ENCODE measurements at places on chromosomes 2 and 18.

- DNase-seq, result no peak
These were observed 36.9 kb downstream of the CRACDL start for GRCh38 chr2:98899041-98899702.

GRCh38 chr2:159131914-159132281 is 154.6 kb downstream of the WDSUB1 start:
- no peak for DNase-seq

- DNase-seq, result no peak
These were observed 5.7 kb downstream of the PTPRM start for GRCh38 chr18:7572822-7573221.

GRCh38 chr2:199977984-199978415 is 22.6 kb downstream of the MAIP1 start:
- DNase-seq, result peak; percentile 37

DNA sequence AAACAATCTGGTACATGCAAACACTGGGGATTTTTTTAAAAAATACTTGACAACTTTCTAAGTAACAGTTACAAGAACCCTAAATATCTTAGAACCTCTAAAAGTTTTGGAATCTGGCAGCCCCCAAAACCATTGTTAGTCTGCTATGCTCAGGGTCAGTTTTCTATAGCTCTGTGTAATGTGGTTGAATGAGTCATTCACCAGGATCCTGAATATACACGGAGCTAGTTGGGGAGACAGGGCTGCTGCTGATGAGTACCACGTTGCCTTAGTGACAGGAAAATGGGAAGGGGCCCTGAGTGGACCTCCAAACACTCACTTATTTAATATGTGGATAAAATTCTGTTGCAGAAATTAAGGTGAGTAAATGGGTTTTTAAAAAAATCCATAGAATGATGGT is 36.9 kb upstream of the TANC1 start:
- DNase-seq, result no peak

DNA sequence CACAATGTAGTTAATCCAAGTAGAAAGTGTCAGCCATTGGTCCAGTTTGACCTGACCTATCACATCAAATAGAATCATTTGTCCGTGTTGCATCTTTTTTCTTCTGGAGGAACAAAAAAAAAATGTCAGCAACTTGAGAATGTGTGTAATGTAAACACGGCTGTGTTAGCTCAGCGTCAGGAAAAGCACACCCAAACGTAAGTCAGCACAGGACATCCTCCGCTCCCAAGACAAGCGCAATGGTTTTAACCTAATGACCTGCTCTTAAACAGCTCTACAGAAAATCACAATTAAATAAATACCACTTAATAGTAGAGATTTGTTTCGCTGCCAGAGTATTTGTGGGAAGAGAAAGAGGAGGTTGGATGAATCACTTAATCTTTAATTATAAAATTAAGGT is 59.4 kb downstream of the OSR1 start:
- DNase-seq, result no peak

- DNase-seq, result no peak
These were observed 69.8 kb upstream of the MAL start for GRCh38 chr2:94955702-94956101.

GRCh38 chr2:180122874-180123273 is 115.8 kb upstream of the CWC22 start:
- DNase-seq, result no peak

DNA sequence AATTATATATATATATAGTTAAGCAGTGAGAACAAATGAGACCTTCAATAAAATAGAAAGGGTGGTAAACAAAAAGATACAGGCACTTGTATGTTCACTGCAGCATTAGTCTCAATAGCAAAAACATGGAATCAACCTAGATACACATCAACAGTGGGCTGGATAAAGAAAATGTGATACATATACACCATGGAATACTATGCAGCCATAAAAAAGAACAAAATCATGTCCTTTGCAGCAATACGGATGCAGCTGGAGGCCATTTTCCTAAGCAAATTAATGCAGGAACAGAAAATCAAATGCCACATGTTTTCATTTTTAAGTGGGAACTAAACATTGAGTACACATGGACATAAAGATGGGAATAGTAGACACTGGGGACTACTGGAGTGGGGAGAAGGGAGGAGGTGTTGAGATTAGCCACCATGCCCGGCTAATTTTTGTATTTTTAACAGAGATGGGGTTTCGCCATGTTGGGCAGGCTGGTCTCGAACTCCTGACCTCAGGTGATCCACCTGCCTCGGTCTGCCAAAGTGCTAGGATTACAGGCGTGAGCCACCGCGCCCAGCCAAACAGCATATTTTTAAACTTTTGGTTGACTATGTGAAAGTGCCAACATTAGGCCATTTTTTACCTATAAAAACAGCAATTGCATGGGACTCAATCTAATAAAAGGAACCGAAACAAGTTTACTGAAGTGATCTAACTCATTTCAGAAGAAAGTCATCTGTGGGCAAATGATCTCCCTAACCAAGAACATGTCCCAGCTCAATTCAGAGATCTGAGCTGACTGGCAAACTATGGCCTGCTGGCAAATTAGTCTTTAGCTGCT is 23.7 kb downstream of the ICA1L start:
- no peak for DNase-seq

- no peak for DNase-seq
These were observed 209.0 kb downstream of the L3MBTL4 start for GRCh38 chr18:6205706-6206105.

GRCh38 chr18:49827996-49828395 is 14.7 kb upstream of the ACAA2 start:
- no peak for DNase-seq

GRCh38 chr2:100248044-100248330 is 74.3 kb downstream of the LONRF2 start:
- no peak for DNase-seq

DNA sequence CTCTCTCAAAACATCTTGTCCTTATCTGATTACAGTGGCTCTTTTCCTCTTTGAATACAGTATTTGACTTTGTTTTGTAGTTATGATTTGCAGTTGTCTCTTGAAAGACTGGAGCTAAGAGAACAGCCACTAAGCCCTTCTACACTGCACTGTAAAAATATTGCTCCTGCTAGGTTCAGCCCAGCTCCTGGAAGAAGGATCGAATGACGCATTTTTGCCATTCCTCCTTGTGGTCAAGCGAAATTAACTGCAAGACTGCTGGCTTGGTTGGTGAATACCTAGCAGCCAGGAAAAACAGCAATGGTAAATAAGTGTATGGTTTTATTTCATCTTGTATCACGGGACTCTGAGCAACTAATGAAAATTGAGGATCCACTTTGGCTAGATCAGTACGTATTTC is 407.8 kb upstream of the CDH2 start:
- DNase-seq, result no peak

GRCh38 chr2:224798180-224798579 is 82.0 kb upstream of the CCDC195 start:
- DNase-seq, result no peak

DNA sequence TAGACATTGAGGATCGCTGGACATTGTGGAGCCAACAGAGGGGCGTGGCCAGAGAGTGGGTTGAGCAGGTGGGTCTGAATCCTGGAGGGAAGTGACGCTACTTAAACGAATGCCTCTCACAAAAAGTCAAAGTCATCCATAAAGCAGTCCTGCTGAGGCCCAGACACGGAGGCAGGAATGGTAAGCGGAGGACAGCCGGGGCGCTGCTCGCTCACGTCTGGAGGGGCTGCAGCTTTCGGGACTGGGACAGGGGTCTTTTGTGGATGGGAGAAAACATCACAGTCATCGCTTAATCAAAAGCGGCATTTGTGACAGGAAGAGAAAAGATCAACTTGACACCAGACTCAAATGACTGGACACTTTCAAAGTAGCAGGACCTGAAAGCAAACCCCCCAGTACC is 88.4 kb downstream of the PTGR3 start:
- no peak for DNase-seq

DNA sequence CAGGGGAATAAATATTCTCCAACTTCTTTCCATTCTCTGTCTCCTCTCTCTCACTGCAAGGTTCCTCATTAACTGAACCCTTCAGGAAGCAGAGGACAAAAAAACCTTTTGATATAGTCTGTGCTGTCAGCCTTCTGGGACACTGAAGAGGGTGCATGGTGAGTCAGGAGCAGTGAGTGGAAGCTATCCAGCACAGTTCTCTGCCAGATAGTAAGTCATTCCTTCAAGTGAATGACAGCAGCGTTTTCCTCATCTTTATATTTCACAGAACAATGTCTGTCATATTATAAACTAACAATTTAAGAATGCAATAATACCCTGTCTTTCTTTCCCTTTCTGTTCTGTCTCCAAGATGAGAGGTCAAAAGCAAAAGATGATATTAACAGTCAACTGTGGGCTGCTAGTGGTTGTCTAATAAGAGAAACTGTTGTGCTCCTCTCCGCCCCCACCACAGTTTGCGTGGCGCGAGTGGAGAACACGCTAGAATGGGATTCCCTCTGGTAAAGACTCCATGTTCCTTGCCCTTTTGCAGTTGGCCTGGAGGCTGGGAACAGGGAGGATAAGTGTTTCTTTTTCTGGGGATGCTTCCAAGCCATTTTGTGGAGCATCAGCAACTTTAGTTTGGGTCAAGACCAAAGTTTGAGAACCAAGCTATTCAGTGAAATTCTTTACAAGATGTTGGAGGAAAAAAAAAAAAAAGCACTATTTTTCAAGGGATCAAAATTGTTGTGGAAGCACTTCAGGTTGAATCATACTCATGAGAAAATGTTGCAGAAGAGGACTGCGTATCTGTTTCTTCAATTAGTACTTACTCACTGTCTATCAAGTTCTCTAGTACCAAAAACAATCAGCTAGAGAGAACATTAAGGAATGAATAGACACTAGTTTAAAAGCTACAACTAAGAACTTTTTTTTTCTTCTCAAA is 430.2 kb downstream of the SETBP1 start:
- DNase-seq, result no peak
